Caco-2 (cell line): ENCODE measurements at places on chromosomes 6 and 20. TPM values are rescaled to one million over a fixed set of nuclear protein-coding genes. Genes with fewer than 3 reads are reported as not detected.

DNA sequence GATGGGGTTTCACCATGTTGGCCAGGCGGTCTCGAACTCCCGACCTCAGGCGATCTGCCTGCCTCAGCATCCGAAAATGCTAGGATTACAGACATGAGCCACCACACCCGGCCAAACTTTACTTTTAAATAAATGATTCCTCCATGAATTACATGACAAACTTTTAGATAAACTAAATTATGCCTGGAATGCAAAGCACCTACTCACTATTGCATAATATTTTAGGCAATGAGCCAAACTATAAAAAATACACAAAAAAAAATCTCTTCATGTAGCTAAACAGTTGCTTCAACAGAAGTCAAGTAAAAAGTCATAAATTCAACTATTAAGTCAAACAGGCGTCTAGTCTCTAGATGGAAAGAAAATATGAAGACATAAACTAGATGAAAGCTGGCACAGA is 56.5 kb downstream of the PTPRK start:
- H3K4me3 ChIP-seq: no peak overlapping the region
- DNase-seq: no peak
- no peak overlapping the region for H3K27ac ChIP-seq
- no peaks in the 10 kb centered on the region; the same call in 1 of the 2 replicates for H3K4me1 ChIP-seq
- no peaks in the 10 kb centered on the region for H3K36me3 ChIP-seq
- H3K27me3 ChIP-seq: no peaks in the 10 kb centered on the region

DNA sequence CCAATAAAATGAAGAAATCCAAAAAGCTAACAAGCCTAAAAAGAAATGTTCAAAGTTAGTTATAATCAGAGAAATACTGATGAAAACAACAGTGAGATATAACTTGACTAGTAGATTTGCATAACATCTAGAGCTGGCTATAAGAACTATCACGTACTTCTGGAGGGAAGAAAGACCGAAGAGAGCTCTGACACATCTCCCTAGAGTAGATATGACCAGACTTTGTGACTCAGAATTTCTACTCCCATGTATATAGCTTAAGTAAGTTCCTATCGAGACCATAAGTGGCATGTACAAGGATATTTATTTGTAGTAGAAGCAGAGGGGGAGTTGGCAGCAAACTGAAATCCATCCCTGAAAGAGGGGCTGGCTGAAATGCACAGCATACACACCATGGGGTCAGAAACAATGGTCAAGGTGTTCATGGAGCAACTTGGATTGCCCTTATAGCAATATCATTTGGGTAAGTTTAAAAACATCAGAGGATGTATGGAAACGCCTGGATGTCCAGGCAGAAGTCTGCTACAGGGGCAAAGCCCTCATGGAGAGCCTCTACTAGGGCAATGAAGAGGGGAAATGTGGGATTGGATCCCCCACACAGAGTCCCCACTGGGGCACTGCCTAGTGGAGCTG is 25.6 kb upstream of the IL17A start:
- no peak overlapping the region for H3K27ac ChIP-seq
- no peaks in the 10 kb centered on the region for H3K4me1 ChIP-seq
- H3K4me3 ChIP-seq: no peak overlapping the region
- DNase-seq: no peak

GRCh38 chr6:42915732-42916131 is at the start of gene PTCRA:
Gene PTCRA (plus strand): TSS chr6:42916053. CDS start chr6:42916070, 17 bp downstream.
- H3K36me3 ChIP-seq: no peaks in the 10 kb centered on the region
- no peak within 1 kb of the TSS for H3K4me3 ChIP-seq
- H3K27me3 ChIP-seq: no peaks in the 10 kb centered on the region; the same call in 1 of the 2 replicates
- no peaks in the 10 kb centered on the region for H3K4me1 ChIP-seq
- no peak for DNase-seq
- no peak within 1 kb of the TSS for H3K27ac ChIP-seq

Gene LST1
- not detected in 2 replicates for total RNA-seq

Gene TMEM63B
- total RNA-seq: 28.2 and 28.4 TPM in 2 replicates

Gene SLC22A16
- total RNA-seq: not detected in 2 replicates

Gene KIF25
- total RNA-seq: not detected in 2 replicates
